Myocyte (in vitro differentiated cells): ENCODE measurements at places on chromosomes 6 and 20.
A peak's percentile ranks its signal among the peaks of the same experiment; 100 is the strongest.

DNA sequence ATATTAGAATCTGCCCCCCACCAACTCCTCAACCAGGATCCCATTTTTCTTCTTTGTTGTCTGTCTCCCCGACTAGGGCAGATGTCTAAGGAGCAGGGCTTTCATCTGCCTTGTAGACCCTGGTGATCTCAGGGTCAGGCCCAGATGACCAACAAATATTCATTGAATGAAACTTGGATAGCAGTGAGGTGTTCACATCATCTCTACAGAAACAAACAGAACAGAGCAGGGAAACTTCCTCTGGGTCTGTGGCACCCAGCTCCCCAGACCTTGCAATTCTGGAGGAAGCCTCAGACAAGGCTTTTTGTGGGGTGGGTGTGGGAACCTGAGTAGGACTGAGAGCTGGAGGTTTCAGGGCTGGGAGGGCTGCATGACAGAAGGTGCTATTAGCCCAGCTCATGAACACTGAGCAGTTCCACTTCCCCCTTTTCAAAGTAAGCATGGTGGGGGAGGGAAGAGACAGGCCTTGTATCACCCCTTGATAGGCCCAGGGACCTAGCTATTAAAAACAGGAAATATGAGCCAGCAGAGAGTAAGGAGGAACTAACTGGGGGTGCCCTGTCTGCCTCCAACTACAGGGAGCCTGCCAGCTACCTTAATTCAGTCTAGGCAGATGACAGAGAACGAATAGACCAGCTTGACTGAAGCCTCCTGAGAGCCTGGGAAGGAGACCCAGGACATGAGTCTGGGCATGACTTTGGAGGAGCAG, 37.3 kb upstream of the TOP1 start:
- DNase-seq, result no peak

- no peak for DNase-seq
Observed at GRCh38 chr20:33276303-33277113, 6.5 kb upstream of the BPIFB1 start.

GRCh38 chr20:3765171-3765882, 2.2 kb downstream of the ADISSP start:
- DNase-seq, result no peak

DNA sequence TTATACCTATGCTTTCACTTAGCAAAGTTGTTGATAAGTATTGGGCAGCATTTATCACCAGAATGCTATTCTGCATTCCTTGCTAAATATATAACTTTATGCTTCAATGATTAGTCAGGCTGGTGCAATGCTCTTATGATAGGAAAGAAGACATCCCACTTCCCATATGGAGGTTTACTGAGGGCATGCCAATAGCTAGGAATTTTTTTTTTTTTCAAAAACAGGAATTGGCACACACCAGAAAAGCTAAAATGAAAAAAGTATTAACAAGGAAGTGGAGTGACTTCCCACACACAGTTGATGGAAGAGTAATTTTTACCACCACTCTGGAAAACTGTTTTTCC, 90.8 kb downstream of the FRK start:
- no peak for DNase-seq

- no peak for DNase-seq
Observed at GRCh38 chr20:25676164-25676809, 20.4 kb downstream of the ZNF337 start.

DNA sequence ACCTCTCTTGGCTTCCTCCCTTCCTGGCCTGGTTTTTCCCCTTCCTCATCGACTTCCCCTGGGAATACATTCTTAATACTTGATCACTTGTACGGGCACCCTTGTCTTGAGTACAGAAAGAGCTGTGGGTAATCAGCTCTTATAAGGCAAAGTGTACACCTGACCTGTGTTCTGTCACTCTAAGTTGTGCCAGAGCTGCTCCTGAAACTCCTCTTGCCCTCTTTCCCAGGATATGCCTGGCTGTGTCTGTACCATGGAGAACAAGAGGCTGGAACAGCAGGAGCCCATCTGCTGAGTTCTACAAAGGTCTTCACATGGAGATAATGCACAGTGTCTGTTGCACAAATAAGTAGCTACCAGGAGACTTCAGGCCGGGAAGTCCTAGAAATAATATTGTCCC, 110.1 kb downstream of the FOXA2 start:
- DNase-seq, result no peak

- no peak for DNase-seq
Observed at GRCh38 chr6:52496631-52497030, 76.5 kb downstream of the EFHC1 start.

DNA sequence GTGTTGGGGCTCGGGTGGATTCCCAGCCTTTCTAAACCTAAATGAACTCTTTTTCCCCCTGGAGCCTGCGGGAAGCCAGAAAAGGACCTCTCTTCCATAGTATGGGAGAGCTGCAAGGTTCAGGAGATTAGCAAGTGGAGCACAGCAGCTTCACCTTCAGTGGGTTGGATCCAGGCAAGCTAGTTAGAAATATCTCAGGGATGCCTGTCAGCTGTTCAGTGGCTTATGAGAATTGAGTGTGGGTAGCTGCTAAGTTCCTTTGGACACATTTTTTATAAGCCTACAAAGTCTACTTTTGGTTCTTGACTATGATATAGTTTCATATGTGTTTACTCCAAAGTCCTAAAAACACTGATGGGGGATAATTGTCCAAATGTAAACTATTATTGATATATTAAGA, 642.1 kb downstream of the EPM2A start:
- peak; percentile 67 for DNase-seq

- no peak for DNase-seq
Observed at GRCh38 chr20:62711703-62712101, 3.1 kb downstream of the NTSR1 start.
